ENCODE measurements at places on chromosomes 6 and 20.

DNA sequence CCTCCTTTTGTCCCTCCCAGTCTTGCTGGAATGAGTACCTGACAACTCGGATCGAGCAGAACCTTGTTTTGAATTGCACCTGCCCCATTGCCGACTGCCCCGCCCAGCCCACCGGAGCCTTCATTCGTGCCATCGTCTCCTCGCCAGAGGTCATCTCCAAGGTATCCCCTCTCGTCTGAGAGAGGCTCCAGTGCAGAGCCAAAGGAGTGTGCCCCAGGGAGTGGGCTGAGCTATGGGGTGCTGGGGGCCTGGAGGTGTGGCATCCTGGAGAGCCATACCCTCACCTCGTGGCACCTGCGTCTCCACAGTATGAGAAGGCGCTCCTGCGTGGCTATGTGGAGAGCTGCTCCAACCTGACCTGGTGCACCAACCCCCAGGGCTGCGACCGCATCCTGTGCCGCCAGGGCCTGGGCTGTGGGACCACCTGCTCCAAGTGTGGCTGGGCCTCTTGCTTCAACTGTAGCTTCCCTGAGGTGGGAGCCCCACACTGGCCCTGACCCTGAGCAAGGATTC lies 8.8 kb downstream of the DNPH1 start:
- DNase-seq: no peak

DNA sequence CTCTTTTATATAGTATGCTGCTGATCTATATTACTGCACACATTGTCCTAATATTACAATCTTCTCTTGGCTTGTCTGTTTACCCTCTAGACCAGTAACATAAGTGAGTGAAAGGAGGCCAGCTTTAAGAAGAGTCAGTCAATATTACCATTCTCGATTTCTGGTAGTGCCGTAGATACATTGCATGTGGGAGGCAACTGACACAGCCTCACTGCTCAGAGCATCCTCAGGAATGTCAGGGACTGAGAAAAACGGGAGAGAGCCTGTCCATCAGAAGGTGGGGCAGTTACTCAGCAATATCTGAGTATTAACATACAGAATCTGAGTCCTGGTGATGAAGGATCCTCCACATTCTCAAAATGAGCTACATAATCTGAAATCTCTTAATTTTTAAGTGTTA lies 259.9 kb downstream of the GJA1 start:
- peak; percentile 11 for DNase-seq

GRCh38 chr20:19161336-19161735 lies 51.1 kb upstream of the SLC24A3 start:
- no peak for DNase-seq

GRCh38 chr20:8860011-8860495 lies 208.8 kb upstream of the PLCB4 start:
- peak; percentile 90 for DNase-seq

GRCh38 chr20:10961651-10962288 lies 288.0 kb upstream of the JAG1 start:
- DNase-seq: no peak

DNA sequence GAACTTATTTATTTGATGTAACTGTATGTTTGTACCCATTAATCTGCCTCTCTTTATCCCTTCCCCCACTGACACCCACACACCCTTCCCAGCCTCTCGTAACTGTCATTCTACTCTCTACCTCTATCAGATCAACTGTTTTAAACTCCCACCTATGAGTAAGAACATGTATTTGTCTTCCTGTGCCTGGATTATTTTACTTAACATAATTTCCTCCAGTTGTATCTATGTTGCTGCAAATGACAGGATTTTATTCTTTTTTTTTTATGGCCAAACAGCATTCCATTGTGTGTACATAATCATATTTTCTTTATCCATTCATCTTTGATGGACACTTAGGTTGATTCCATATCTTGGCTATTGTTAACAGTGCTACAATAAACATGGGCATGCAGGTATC lies 49.3 kb downstream of the PHACTR2 start:
- no peak for DNase-seq

DNA sequence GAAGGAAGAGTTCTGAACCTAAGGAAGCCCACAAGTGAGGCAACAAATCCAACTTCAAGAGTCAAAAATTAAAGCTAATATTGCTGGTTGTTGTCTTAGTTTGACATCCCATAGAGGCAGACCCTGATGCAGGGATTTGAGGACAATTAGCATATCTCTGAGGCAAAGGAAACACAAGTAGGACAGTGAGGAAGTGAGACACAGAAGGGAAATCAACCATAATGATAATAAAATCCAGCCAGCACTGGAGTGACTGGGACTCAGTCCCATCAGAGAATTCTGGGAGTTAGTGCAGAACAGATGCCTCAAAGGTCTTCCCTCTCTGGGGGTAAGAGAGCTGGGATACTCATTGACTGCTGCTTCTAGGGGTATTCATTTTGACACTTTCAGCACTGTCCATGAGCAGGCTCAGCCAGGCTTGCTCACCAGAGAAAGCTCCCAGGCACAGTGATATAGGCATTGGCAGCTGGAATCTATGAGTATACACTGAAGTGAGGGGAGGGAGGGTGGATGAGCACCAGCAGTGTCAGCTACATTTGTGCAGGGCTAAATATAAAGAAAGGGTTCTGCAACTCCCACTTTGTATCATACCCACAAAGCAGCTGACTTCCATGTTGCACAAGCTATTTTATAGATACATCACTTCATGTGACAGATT lies 43.4 kb upstream of the SPTLC3 start:
- DNase-seq: no peak

- no peak for DNase-seq
Observed at GRCh38 chr6:163694072-163694471, 279.6 kb downstream of the QKI start.

- DNase-seq: no peak
Observed at GRCh38 chr6:4032475-4032874, 46.5 kb downstream of the FAM217A start.

GRCh38 chr6:127998985-127999384 lies 98.1 kb upstream of the THEMIS start:
- DNase-seq: no peak

DNA sequence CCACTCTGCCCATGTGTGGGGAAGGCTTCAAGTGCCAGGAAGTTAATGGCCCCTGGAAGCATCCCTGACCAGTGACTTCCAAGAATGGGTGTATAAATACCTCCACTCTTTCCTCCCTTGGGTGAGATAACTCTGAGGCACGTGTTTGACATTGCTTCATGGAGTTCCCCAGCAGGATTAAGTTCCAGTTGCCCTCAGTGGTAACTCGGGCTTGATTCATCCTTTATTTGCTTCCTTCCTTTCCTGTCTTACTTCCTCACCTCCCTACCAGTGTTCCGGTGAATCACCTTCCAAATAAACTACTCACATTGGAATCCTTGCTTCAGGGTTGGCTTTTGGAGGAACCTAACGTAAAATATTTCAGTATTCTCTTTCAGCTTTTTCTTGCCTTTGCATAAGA lies 84.6 kb upstream of the JAG1 start:
- peak; percentile 32 for DNase-seq

Data from ELR (cell line).